ENCODE measurements at places on chromosomes 11 and 22.
A peak's percentile ranks its signal among the peaks of the same experiment; 100 is the strongest.

DNA sequence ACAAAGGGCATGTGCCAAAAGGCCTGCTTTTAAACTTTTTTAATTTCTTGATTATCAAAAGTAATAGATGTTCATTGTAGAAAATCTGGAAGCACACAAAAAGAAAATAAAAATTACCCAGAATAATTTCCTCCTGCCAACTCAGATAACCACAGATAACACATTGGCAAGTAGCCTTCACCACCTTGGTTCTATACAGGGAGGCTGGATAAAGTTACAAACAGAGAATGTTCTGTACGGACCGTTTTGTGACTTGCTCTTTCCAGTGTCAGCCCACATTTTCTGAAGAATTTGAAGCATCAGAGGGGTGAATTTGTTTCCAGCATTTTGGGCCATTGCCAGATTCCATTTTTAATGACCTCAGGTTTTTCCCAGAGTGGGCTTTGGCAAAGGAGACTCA, 23.5 kb downstream of the TUG1 start:
- DNase-seq, result no peak

GRCh38 chr22:39453765-39454378, 2.9 kb upstream of the MGAT3 start:
- no peak for DNase-seq

DNA sequence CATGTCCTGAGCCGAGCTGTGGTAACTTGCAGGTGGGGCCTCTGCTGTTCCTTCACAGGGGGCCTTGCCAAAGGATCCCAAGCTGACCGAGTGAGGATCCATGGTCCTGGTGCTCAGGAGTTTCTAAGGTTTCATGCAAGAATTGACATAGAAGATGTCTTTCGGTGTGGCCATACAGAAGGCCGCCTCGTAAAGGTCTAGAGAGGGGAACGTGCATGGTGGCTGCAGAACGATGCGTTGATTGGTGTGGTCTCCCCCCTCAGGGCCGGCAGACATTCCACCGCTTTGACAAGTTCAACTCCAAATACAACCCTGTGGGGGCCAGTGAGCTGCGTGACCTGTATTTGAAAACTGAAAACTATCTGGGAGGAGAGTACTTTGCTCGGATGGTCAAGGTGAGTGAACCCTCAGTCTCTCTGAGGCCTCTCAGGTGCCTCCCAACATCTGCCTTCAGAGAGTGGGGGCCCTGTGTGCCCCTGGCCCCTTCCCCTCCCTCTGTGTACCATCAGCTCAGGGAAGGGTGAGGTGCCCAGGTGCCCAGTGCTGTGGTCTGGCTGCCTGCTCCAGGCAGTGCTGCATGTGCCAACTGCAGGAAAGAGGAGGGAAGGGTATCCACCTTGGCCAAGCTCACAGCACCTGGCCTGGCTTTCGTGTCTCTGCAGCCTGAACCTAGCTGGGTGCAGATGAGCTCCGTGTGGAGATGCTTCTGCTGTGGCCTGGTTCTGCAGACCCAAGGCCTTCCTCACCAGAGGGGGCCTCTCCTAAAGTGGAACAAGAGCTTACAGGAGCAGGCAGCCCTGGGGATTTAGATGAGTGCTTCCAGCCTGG, 39.8 kb downstream of the AMPD3 start:
- DNase-seq, result peak; percentile 4

DNA sequence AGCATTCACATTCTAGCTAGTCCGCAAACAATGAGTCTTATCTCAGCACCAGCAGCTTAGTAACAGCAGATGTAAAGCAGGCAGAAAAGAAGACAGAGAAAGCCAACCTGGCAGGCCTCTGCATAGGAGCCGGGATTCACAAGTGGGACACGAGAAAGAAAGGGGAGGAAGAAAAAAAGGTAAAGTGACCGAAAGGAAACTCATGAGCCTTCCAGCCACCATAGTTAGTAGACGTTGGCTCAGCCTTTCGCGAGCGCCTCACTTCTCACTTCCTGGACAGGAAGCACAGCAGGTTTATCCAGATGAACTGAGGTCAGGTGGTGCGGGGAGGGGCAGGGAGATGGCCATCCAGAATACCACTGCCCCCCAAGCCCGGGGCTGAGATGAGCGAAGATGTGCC, 19.7 kb upstream of the KAT5 start:
- no peak for DNase-seq
